Testis (tissue), 5 donors: ENCODE measurements at places on chromosomes 7 and 10. TPM values are rescaled to one million over a fixed set of nuclear protein-coding genes. Genes with fewer than 3 reads are reported as not detected.

DNA sequence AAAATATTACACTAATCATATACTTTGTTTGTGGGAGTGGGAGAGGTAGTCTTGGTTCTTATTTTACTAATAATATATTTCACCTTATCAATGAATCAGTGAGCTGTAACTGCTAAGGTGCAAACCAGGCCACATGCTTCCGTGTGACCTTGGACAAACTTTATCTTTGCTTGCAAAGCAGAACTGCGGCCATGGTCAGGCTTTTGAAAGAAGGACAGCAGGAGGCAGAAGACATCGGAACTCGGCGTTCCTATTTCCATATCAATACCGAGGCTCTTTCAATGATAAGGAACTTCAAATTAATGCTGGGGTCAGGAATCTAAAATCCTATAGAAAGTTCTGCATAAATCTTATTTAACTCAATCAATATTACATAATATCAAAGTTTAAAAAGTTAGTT lies 491.9 kb upstream of the PFKP start:
- peak; percentile 51 for DNase-seq

DNA sequence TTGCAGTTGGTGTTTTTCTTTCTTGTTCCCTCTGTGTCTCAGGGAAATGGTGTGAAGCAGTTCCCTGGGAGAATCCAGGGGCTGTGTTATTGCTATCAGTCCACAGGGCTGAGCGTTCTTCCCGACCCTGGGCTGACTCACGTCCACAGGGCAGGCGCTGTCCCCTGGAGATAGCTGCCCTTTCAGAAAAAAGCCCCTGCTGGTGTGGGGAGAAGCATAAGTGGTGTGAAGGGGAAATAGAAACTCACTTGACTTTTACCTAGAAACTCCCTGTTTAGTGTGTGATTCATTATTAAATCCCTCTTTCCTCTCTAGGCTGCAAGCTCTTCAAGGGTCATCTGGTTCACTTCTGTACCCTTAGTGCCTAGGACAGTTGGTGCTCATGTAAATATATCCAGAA lies 63.3 kb upstream of the SMNDC1 start:
- no peak for DNase-seq

DNA sequence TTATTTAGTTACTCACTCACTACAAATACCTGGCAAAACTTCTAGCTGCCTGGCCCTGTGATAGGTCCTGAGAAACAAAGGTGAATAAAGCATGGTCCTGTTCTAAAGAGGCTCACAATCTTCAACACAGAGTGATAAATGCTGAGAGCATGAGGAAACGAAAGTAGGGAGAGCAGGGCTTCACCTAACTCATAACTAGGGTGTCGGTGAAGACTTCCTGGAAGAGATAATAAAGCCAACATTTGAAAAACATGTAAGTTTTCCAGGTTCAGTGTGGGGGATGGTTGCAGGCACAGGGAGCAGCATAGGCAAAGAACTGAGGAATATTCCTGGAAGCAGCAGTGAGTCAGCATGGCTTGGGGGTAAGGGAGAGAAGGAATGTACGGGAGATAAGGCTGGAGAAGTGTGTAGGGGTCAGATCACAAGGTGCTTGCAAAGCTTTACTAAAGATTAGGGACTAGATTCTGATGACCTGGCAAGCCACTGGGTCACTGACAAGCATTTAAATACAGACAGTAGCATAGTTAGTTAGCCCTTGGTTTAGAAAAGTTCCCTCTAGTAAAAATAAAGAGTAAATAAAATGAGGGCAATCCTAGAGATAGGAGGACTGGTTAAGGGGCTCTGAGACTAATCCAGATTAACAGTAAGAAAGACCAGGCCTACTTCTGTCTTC lies 5.1 kb downstream of the KEL start:
- no peak for DNase-seq

DNA sequence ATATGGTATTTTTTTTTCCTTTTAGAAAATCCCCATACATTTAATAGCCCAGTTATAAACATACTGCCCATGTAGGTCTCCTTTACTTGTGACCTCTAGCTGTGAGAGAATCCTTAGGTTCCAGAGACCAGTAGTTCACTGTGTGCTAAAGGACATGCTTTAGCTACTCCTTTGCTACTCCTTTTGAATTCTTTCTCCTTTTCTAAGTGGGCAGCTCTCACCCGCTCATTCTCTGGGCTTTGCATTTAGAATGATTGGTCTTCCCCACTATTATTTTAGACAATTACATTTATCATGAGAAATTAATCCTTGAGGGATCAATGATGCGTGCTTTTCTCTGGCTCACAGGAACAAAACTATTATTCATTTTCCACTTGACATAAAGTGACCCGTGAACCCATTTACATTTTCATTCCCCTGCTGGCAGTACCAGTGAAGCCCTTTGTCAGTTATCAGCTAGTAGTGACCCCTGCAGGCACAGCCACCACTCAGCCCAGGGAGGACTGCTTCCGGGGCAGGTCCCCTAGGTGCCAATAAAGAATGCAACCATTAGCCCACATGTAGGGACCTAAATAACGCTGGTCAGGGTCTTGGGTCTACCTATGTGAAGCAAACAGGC lies 844.3 kb downstream of the CNTNAP2 start:
- DNase-seq, result no peak

The RNF148 gene
- total RNA-seq, result 16.3 TPM

The IL15RA gene
- 18.3 TPM for total RNA-seq

The TCAF2 gene
- 5.0 TPM for total RNA-seq
